ENCODE measurements at places on chromosomes 4 and X.

GRCh38 chrX:12979616-12980015 lies 4.7 kb downstream of the TMSB4X start:
- DNase-seq: no peak

DNA sequence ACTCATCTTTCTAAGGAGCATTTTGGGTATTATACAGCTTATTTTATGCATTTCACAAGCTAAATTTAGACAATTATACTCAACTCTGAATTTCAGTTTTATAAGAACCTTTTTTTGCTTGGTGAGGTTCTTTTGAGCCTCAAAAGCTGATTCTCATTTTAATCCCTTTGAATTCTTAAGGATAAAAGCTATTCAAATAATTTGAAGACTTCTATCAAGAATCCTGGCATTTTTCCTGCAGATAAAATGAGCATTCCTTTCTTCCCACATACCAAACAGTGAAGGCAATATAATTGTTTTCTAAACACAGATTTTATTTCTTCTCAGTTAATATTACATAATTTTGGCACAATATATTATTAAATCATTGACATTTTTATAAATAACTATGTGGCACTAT lies 118.4 kb upstream of the GPM6A start:
- DNase-seq: no peak

- no peak for DNase-seq
Measured at GRCh38 chr4:152462047-152462446, 73.8 kb downstream of the FBXW7 start.

- no peak for DNase-seq
Measured at GRCh38 chrX:56794404-56795230, 65.6 kb downstream of the NBDY start.

- peak; percentile 70 for DNase-seq
Measured at GRCh38 chrX:118528071-118528737, 32.6 kb downstream of the DOCK11 start.

- DNase-seq: no peak
Measured at GRCh38 chrX:12307961-12308360, 169.7 kb downstream of the FRMPD4 start.

DNA sequence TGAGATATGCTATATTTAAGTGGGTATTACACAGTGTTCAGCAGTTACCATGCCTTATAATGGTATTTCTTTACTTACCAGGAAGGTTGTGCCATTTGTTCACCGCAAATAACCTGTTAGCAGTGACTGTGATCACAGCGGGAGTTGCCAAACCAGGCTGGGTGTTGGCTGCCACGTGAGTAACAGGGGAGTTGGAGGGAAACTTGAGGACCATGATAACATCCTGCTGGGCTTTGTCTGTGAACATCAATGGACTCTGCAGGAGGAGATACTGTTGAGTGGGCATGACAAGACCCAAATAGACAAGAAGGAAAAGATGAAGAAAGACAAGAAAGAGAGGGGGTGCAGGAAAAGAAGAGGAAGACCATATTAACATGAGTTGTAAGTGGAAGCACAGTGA lies 242.9 kb downstream of the DCLK2 start:
- no peak for DNase-seq

GRCh38 chr4:83651846-83652245 lies 115.9 kb downstream of the GPAT3 start:
- no peak for DNase-seq

- DNase-seq: no peak
Measured at GRCh38 chr4:104941661-104942062, 205.0 kb upstream of the TET2 start.

Measured in inflammatory macrophage (primary cell).